ENCODE measurements at places on chromosomes 12 and 14.

- no peak for DNase-seq
Observed at GRCh38 chr14:76101391-76102379, 50.0 kb upstream of the GPATCH2L start.

GRCh38 chr12:53443955-53444354, 2.4 kb downstream of the PRR13 start:
- no peak for DNase-seq

GRCh38 chr14:32986791-32987540, 48.3 kb downstream of the NPAS3 start:
- no peak for DNase-seq

- DNase-seq: no peak
Observed at GRCh38 chr12:93892423-93893268, 215.5 kb downstream of the CRADD start.

GRCh38 chr12:6033546-6033945, 88.5 kb upstream of the ANO2 start:
- no peak for DNase-seq

DNA sequence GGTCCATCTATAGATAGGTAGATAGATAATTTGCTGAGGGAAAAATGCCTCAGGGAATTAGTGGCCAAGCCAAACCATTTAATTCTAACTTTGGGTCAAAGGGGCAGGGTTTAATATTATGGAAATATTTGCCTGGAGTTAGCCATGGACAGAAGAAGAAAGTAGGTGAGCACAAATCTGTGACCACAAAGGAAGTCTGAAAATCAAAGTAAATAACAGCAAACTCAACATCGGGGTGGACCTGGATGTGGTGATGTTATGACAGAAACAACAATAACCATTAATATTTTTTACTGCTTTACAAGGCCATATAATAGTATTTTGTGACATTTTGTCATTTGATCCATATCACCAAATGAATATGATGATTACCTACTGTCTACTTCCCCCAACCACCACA, 578.0 kb upstream of the MGAT4C start:
- DNase-seq: no peak

DNA sequence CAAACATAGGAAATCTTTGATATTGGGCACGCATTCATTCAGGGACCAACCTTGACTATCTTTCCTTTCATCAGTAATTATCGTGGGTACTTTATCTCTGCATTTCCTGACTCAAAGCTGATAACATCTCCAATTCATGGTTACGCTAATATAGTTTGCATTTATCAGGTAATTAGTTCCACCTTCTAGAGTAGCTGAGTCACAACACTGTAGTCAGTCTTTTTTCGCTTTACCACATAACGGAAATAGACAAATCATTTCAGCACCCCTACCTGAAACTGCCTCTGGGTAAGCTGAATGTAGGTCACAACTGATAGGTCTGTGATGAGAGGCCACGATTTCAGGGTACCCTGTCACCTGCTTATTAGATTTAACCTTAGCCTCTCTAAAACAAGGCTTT, 36.7 kb upstream of the IL22 start:
- no peak for DNase-seq

GRCh38 chr14:52014601-52015267, 25.4 kb downstream of the RTRAF start:
- DNase-seq: no peak

- no peak for DNase-seq
Observed at GRCh38 chr14:41668356-41668755, 61.7 kb downstream of the LRFN5 start.

Measured in T-helper 9 cell (primary cell).